Dermis microvascular lymphatic vessel endothelial cell (primary cell): ENCODE measurements at places on chromosomes 1 and 21.

DNA sequence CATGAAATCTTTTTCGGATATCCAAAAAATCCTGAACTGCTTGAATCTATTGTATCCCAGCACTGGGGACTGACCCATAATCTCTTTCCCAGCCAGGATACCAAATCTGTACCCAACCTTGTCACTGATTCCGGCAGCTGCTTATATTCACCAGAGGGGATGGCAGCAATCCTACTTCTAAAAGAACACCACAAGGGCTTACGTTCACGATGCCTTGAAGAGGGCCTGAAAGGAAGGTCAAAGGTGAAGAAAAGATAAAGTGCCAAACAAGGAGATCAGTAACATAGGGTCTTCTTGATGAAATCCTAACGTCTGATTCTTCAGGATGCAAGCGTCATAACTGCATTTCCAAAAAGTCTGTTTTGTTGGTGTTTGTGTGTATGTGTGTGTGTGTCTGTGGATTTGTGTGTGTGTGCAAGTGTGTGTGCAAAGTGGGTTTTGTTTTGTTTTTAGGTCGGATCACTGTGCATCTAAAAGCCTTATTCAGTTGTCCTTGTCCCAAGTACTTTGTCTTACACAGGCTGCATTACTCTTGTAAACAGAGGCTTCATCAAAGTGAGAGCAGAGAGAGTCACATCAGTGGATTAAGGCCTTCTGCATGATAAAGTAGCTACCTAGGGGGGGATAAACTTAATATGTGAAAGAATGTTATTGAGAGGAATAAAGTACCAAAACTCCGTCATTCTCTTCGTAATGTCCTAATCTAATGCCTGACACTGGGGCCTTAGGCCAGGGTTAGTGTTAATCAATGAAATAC is 179.3 kb downstream of the BARHL2 start:
- DNase-seq: no peak

DNA sequence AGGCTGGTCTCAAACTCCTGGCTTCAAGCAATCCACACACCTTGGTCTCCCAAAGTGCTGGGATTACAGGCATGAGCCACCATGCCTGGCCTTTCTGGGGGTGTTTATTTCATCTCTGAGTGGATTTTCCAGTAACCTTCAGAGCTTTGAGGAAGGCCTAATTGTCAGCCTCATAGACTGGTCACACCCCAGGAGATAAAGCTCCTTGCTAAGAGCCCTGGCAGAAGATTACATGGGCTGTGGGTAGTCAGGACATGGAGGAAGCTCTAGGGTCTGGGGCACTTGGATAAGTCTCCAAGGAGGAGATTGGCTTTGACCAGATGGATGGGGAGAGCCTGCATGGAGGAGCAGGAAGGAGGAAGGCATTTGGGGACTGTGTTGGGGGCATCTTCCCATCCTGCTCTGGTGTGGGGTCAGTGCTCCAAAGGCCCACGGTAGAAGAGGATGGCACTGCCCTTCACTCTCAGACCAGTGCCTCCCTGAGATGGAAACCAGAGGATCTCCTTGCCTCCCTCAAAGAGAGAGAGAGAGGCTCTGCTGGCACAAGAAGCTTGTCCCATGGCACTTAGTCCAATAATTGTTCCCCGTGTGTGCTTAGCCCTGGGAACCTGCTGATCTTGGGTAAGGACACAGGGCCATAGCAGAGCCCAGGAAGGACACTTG is 14.7 kb upstream of the GSTM4 start:
- no peak for DNase-seq

- no peak for DNase-seq
These were observed 25.9 kb upstream of the PLA2G2C start for GRCh38 chr1:20212085-20212684.

DNA sequence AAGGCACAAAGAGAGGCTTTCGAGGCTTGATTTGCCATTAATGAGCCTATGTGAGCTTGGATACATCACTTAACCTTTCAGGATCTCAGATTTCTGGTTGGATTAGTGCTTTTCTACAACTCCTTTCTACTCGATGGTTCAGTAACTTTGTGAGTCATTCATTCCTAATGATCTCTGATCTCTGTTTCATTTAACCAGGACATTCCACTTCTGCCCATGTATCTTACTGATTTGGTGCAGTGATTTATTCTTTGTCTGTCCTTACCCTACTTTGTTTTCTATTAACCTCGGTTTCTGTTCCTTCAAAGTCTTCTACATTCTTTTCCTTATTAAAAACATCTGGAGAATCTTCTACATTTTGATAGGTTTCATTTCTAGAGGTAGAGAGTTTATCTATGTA is 94.6 kb upstream of the ZBTB18 start:
- no peak for DNase-seq

DNA sequence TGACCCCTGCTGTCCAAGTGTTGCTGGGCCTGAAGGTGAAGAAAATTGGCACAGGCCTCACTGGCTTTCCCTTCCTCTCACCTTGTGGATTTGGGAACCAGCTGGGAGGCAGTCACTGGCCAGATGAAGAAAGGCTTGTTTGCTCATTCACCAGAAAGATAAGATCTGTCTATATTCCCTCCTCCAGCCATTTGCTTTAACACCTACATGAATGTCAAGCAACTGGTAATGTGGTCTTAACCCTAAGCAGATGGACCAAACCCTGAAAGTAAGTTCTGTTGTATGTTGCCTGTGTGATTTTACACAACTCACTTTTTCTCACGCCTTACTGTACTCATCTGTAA is 10.3 kb upstream of the SRRM1 start:
- no peak for DNase-seq

GRCh38 chr1:109874445-109874844 is 36.2 kb upstream of the CSF1 start:
- DNase-seq: peak; percentile 23

DNA sequence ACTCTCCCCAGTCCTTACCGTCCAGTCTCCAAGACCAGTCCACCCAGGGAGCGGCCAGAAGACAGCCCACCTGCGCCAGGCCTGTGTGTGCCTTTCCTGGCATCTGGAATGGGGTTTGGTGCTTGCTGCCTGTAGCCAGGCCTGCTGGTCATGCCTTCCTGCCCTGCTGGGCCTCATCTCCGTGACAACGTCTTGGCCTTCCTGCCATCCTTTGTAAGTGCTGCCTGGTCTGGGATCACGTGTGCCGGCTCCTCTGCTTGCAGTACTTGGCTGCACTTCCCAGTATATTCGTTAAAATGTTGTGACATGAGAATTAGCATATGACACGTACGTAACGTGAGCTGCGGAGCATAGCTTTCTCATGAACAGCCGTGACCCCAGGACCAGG is 145.3 kb upstream of the COL6A1 start:
- DNase-seq: peak; percentile 21

DNA sequence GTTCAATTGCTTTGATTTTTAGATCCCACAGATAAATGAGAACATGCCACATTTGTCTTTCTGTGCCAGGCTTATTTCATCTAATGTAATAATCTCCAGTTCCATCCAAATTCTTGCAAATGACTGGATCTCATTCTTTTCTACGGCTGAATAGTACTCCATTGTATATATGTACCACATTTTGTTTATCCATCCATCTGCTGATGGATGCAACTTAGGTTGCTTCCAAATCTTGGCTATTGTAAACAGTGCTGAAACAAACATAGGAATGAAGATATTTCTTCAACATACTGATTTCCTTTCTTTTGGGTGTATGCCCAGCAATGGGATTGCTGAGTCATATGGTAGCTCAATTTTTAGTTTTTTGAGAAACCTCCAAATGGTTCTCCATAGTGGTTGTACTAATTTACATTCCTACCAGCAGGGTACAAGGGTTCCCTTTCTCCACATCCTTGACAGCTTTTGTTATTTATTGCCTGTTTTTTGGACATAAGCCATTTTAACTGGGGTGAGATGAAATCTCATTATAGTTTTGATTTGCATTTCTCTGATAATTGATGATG is 344.4 kb downstream of the KCTD3 start:
- no peak for DNase-seq

- DNase-seq: no peak
These were observed 290.8 kb downstream of the LRRC7 start for GRCh38 chr1:69858534-69858933.

GRCh38 chr21:16911166-16911607 is 601.7 kb upstream of the CXADR start:
- DNase-seq: no peak

GRCh38 chr21:43984905-43985689 is 27.0 kb upstream of the TRAPPC10 start:
- DNase-seq: no peak

DNA sequence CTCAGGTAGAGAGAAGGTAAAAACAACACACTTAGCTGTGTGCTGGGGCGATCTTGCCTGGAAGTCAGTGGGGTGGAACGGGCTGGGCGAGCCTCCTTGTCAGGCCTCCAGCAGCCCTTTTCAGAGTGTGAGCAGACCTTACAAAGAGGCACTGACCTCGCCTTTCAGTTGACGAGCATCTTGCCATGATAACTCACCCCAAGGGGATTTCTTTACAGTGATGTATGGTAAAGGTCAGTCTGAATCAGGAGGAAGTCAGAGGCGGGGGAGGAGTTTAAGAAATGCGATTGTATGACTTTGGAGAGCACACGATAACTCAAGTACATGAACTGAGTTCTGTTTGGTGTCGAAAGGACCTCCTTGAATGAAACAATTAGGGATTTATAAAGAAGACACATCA is 326.5 kb upstream of the PROX1 start:
- DNase-seq: no peak

DNA sequence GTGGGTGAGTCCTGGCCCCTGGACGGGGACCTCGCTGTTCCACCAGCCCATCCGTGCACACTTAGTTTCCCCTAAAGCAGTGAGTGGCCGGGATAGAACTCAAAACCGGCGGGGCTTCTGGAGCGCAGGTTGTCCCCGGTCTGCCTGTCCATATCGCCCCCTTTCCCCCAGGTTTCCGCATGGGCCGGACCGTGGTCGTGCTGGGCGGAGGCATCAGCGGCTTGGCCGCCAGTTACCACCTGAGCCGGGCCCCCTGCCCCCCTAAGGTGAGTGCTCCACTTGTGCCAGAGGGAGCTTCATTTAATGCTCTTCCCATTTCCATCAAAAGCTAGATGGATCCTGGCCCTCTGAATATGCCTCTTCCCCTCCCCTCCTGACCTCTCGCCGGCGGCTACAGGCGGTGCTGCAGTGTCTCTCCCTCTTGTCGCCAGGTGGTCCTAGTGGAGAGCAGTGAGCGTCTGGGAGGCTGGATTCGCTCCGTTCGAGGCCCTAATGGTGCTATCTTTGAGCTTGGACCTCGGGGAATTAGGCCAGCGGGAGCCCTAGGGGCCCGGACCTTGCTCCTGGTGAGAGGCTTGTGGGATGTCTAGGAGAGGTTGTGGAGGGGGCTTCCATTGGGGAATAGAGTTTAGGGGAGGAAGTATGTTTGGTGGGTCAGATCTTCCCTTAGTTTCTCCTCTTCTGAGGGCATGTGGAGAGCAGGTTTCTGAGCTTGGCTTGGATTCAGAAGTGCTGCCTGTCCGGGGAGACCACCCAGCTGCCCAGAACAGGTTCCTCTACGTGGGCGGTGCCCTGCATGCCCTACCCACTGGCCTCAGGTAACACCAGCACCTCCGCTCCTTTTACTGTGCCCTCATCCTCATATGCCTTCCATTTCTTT is 683 bp downstream of the PPOX start:
- peak; percentile 17 for DNase-seq

DNA sequence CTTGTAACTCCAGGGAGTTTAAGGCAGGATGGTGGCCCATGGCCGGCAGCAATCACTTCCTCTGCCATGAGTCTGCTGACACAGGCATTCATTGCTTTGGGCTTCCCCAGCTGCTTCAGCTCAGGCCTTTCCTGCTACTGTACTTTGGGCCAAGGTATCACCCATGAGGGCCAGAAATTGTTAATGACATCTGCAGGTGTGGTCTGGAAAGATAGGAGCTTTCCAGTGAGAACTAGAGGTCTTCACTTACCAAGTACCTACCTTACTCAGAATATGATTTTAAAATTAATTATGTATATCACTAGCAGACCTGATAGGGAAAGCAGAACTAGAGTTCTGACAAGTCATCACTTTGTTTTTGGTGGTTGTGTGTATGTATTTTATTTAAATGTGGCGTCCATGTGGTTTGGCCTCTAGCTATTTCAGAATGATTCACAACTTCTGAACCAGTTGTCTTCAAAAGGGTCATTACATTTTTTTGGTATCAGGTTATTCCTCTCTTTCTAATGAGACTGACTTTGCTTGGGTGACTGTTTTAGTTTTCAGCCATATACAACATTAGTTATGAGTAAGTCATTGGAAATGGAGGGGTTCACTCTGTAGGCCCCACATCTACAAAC is 2.7 kb downstream of the RGL1 start:
- peak; percentile 9 for DNase-seq

DNA sequence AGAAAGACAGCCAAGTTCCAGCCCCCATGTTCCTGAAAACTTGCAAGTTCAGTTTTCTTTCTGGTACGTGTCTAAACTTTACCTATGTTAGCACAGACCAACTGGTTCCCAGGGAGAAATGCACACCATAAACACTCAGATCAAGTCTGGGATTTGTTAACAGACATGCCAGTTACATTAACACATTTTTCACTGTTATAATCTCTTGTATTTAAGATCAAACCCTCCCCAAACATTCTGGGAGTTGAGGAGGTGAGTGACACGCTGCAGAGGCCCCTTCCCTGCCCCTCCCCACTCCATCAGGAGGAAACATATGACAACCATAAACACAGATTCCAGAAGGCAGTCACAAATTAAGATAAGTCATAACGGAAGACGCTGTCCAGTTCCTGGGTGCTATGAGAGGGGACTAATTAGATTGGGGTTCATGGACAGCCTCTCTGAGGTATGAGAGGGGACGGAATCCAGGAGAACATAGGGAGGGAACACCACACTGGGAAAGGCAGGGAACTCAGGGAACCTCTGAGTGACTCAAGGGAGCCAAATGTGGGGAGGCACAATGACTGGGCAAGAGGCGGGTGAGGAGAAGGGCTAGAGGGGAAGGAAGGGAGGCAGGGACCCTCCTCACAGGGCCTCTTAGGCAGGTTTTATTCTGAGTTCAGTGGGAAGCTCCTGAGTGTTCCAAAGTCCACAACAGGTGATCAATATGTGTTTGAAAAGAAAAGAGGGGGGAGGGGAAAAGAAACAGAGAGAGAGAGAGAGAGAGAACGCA is 25.0 kb downstream of the DUSP10 start:
- no peak for DNase-seq

- DNase-seq: peak; percentile 51
These were observed 50.3 kb upstream of the L1TD1 start for GRCh38 chr1:62144238-62144831.

DNA sequence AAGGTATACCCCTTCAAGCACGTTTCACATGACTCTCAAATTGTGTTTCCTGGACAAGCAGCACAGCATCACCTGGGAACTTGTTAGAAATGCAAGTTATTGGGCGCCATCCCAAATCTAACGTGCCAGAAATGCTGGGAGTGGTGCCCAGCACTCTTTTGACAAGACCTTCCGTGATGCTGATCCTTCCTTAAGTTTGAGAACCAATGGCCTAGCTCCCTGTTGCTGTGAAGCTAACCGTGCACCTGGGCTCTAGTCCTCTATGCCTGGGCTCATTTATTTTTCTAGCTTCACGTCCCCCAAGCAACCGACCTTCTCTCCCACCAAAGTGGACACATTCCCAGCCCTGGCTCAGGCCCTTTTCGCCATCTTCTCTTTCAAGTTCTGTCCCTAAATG is 4.3 kb downstream of the BEST4 start:
- DNase-seq: no peak

DNA sequence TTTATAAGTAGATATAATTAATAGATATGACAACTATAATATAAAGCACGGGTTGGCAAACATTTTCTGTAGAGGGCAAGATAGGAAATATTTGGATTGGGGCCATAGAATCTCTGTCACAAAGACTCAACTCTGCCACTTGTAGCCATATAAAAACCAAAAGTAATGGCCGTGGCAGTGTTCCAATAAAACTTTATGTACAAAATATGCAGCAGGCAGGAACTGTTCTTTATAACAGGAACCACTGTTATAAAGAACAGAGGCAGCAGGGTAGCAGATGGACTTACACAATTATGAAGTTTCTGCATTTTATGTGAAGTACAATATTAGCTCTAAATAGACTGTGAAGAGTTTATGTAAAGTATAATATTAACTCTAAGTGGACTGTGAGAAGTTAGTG is 16.9 kb upstream of the QSOX1 start:
- DNase-seq: no peak
